Heart left ventricle (tissue), 16 donors: ENCODE measurements at places on chromosomes 12 and 14. TPM values are rescaled to one million over a fixed set of nuclear protein-coding genes. Genes with fewer than 3 reads are reported as not detected.

DNA sequence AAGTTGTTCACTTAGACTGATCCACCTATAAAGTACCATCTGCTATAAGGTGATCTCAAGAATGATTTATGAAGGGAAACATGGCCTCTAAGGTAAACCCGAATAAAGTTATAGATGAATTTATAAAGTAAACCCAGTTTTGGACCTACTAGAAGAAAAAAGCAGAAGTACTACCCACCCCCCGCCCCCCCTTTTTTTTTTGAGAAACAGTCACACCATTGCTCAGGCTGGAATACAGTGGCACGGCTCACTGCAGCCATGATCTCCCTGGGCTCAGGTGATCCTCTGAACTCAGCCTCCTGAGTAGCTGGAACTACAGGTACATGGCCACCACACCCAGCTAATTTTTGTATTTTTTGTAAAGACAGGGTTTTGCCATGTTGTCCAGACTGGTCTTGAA is 3.9 kb downstream of the ENTPD5 start:
- no peaks in the 10 kb centered on the region for H3K4me1 ChIP-seq
- H3K27me3 ChIP-seq: no peaks in the 10 kb centered on the region
- DNase-seq: no peak
- H3K27ac ChIP-seq: no peak overlapping the region
- H3K4me3 ChIP-seq: no peak overlapping the region

HSPB8 gene
- 595 TPM for total RNA-seq

SLC7A8 gene
- 8.5 TPM for total RNA-seq

DNA sequence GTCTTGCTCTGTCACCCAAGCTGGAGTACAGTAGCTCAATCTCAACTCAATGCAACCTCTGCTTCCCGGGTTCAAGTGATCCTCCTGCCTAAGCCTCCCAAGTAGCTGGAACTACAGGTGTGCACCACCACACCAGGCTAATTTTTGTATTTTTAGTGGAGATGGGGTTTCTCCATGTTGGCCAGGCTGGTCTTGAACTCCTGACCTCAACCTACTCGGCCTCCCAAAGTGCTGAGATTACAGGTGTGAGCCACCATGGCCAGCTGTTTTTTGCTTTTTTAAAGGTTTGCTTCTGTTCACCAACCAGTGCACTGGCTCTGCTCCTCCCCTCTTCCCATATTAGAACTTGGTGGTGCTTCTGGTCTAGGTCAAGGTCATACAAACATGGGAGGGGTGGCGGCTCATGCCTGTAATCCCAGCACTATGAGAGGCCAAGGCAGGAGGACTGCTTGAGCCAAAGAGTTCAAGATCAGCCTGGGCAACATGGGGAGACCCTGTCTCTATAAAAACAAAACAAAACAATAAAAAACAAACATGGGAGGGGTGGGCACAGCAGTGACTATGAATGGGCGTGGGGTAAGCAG is 20.4 kb upstream of the PAPOLA start:
- H3K4me3 ChIP-seq: no peak overlapping the region
- DNase-seq: no peak
- H3K4me1 ChIP-seq: no peaks in the 10 kb centered on the region
- no peaks in the 10 kb centered on the region for H3K36me3 ChIP-seq

DNA sequence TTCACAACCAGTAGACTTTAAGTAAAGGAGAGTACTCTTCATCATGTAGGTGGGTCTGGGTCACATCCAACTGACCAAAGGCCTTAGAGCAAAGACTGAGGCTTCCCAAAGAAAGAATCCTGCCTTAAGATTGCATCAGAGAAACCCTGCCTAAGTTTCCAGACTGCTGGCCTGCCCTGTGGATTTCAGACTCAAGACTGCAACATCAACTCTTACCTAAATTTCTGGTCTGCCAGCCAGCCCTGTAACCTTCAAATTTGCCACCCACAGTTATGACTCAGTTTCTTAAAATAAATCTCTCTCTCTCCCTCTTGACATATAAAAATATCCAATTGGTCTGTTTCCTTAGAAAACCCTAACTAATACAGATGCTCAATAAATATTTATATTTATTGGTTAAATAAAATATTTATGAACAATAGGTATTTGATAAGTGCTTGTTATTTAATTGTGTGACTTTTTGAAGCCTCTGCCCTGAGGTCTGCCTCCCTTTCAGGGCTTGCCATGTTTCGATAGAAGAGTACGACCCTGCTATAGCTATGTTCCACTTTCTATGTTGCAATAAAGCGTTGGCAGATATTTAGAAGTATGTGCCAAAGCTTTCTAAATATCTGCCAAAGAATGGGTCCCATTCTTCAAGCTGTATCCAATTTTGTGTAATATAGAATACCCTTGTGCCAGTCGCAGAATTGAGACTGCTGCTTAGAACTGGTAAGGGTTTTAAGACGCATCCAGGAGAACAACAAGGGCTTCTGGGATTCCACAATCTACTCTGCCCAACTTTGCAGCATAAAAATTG is 65.7 kb downstream of the TMEM30B start:
- H3K4me3 ChIP-seq: no peak overlapping the region
- no peaks in the 10 kb centered on the region for H3K36me3 ChIP-seq
- no peak overlapping the region for H3K27ac ChIP-seq
- DNase-seq: no peak
- peaks cover 3% of the 10 kb centered on the region for H3K27me3 ChIP-seq
- peaks cover 12% of the 10 kb centered on the region for H3K4me1 ChIP-seq
